ENCODE measurements at places on chromosomes 13 and 19.

DNA sequence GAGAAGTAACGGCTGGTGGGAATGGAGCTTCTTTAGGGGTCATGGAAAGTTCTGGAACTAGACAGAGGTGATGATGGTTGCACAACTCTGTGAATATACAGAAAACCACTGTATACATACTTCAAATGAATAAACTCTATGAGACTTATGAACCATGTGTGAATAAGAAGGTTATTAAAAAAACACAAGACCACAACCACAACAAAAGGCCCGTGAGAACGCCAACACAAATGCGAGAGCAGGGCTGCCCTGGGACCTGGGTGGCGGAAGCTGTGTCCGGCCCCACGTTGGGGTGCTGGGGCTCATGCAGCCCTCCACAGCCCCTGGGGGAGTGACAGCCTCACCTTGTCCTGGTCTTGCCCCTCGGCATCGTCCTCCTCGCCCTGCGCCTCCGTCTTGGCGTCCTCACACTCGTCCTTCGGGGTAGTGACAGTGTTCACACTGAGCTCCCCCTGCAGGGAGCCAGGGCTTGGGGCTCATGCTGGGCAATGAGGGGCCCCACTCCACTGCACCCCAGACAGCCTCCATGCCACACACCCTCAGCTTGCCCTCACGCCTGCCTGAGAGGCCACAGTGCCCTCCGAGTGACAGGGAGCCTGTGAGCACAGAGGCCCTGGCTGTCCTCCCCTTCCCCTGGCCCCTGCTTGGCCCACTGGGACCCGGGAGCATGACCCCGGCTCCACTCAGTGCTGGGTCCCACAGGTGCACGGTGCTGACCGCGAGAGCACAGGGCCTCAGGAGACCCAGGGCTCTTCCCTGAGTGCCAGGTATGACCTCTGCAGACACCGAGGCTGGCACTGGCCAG is 16.0 kb downstream of the IZUMO4 start:
- no peak for DNase-seq

- DNase-seq: no peak
These were observed 5.5 kb downstream of the PDE4C start for GRCh38 chr19:18220632-18221275.

GRCh38 chr13:98184792-98185191 is 7.7 kb upstream of the RNF113B start:
- DNase-seq: no peak

DNA sequence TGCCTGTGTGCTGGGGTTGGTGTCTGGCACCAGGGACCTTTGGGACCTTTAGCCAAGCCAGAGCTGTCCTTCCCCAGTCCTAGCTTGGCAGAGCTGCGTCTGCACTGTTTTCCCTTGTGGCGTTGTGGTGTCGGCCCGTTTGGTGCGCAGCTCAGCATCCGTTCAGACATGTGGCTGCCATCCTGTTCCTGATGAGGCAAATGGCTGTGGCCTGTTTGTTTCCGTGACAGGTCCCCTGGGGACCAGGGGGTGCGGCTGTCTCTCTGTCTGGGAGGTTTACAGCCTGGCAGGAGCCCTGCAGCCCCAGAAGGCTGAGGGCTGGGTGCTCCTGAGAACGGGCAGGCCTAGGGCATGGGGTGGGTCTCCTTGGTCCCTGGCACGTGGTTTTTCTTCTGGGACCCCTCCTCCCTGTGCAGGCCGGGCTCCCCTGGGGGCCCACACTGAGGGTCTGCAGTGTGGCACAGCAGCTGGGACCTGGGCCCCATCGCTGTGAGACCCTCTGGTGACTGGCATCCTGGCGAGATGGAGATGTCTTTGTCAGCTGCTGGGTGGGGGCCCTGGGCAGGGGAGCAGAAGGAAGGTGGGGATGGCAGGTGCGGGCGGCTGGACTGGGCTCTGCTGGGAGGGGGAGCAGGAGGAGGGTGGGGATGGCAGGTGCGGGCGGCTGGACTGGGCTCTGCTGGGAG is 4.0 kb downstream of the SPPL2B start:
- DNase-seq: no peak

GRCh38 chr13:99980201-99980823 is 1.3 kb upstream of the ZIC2 start:
- DNase-seq: no peak

- DNase-seq: no peak
These were observed 210.8 kb upstream of the STARD13 start for GRCh38 chr13:33496336-33496735.

DNA sequence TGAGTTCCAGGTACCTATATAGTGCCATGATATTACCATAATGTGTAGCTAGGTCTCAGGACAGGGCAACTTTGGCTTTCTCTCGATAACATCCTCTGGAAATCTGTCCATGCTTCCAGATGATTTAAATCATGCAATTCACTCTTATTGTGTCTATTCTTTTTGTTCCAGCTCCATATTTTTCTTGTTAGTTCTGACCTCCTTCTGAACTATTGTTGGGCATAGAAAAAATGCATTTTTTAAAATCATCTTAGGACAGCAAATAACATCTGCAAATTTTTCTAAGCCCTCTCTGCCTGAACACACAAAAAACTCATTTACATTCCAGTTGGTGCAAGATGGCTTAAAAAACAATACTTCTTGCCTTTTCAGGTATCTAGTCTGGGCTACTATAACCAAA is 1561.0 kb upstream of the MIR17HG start:
- DNase-seq: no peak

Data from GOT3 (cell line).